HCEC 1CT (cell line): ENCODE measurements at places on chromosomes 16 and 17.

- no peak for DNase-seq
Measured at GRCh38 chr17:34862384-34862783, 98.9 kb downstream of the CCT6B start.

DNA sequence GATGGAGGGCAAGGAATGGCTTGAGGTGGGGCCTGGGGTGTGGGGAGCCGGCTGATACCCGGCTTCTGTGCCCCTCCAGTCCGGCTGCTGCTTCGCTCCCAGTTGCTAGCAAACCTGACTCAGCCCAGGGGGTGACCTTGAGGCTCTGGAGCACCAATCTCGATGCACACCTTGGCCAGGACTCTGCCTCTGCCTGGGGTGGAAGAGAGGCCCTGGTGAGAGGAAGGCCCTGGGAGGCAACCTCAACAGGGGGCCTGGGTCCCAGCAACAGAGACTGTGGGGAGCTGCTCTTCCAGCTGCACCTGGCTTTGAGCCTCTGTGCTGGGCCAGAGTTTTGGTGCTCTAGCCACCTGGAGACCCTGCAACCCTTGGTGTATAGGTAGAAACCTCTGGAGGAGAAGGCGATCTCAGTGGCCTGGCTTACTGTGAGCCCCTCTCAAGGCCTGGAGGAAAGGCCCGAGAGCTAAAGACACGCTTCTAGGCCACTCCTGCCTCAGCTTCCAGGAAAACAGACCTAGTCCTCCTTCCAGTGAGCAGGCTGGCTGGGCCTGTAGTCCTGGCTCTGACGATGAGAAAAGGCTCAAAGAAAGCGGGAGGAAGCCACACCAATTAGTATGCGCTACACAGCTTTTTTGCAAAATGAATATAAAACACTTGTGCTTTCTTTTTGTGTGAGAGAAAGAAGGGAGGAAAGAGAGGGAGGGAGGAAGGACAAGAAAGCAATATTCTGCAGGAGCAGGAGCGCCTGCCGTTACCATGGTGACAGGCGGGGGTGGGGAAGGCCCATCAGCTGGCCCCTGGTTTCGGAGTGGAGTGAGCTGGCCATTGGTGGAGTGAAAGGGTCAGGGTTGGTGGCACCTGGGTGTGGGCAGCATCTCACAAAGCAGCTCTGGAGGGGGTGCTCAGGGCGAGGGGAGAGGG lies 51.0 kb downstream of the VAC14 start:
- DNase-seq, result no peak

DNA sequence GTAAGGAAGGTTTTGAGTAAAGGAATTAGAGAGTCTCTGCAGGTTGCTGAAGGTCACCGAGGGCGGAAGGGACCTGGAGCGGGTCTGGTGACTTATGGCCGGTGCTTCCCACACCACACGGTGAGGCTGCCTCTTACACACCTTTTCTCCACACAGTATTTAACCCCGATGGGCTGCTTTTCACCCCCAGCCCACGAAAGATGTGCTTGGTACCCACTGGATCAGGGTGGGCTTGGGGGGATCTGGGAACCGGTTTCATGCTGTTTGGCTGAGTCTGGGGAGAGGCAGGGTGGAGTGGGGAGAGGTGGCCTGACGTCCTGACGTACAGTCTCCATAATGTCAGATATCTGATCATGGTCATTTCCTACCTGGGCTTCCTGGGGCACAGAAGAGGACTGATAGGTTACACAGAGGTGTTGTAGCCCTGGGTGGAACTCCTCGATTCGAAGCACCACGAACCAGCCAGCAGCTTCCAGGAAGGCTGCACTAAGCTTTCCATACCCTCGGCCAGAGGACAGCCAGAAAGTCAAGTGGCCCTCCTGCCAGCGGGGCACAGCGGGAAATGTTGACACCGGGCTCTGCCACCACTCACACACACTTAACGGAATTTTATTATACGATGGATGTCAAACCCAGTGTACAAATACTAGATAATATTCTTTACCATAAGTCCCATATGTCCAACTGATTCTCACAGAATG lies 34.0 kb downstream of the OR1D5 start:
- no peak for DNase-seq

GRCh38 chr16:86791287-86792035 lies 213.1 kb downstream of the FOXL1 start:
- DNase-seq, result no peak

DNA sequence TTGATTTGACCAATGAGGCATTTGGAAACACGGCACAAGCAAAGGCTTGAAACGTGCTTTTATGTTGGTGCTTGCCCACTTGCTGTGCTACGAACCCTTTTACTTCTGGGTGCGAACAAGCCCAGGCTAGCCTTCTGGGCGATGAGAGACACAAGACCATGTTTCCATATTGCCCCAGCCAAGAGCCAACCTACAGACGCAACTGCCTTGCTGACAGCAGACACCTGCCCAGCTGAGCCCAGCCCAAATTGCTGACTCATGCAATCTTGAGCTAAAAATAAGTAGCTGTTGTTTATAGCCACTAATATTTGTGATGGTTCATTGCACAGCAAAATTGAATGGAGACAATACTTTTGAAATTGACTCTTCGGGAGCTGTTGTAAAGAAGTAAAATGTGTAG lies 464.5 kb downstream of the WWOX start:
- no peak for DNase-seq

DNA sequence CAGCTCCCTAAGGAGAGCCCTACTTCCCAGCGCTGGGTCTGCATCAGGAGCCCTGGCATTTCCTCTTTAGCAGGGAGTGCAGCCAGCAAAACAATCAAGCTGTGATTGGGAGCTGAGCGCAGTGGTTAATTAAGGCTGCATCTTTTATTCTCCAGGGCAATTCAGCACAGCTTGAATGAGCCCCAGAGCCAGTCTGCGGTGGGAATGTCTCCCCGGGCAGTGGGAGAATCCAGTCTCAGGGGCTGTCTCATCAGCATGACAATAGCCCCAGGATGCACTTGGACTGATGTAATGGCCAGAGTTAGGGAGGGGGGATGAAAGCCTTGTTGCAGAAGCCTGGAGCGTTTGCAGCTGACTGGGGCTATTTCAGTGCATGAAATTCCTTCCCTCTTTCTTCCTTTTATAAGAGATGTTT lies 292.6 kb upstream of the SOX9 start:
- no peak for DNase-seq

DNA sequence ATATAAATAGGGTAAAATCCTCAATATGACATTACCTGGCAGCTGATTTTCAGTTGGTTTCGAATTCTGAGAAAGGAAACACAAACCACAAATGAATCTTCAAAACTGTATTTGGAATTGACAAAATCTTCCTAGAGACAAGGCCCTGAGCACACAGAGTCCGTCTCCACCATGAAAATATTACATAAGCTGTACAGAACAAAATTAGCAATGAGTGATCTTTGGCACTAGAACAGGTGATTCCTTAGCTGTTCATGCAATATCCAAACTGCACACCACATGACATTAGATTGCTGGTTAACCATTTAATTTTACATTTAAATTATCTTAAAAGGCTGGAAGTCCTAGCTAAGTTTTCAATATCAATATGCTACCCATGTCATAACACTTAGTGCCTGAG lies 31.7 kb downstream of the GJC1 start:
- no peak for DNase-seq

- DNase-seq, result no peak
Measured at GRCh38 chr17:55889271-55889670, 138.4 kb downstream of the PCTP start.

GRCh38 chr17:82172486-82173160 lies 40.0 kb downstream of the CCDC57 start:
- DNase-seq, result no peak

- no peak for DNase-seq
Measured at GRCh38 chr17:64340557-64340956, 50.1 kb downstream of the PECAM1 start.

GRCh38 chr16:20612551-20613480 lies 36.6 kb upstream of the ACSM2B start:
- DNase-seq, result no peak

GRCh38 chr17:72705905-72706395 lies 386.5 kb downstream of the SLC39A11 start:
- no peak for DNase-seq

GRCh38 chr17:44438636-44439035 lies 49.2 kb upstream of the ITGA2B start:
- DNase-seq, result no peak

DNA sequence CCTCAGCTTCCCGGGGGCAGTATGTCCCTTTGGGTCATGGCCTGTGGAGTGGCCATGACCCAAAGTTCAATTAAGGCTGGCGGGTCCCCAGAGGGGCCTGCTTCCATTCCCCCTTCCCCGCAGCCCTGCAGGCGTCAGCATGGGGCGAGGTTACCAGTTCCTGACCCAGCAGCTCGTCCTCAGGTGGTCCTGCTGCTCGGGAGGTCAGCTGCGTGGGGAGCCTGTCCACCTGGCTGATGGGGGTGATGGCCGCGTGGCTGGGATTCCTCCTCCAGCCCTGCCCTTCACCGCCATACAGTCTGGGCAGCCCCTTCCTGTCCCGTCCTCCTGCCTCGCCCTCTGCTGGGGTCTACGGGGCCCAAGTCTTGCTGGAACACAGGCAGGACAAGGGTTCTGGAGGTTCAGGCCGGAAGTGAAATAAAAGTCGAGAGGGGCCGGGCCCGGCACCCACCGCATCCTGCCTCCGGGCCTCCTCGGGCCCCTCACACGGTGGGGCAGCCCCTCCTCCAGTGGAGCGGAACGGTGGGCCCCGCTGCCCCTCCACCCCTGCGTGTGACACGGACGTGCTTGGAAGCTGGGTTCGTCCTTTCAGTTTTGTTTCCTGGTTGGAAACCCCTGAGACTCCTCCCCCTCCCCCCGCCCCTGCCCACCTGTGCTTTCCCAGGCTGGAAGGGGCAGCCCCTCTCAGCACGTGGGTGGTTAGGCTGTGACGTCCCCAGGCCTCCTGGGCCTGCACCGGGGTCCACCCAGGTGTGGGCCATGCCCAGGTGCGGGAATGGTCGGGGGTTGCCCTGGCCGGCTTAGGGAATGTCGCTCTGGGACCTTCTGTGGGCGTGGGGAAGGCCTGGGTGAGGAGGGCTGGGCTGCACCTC lies 6.8 kb downstream of the UBALD2 start:
- no peak for DNase-seq

DNA sequence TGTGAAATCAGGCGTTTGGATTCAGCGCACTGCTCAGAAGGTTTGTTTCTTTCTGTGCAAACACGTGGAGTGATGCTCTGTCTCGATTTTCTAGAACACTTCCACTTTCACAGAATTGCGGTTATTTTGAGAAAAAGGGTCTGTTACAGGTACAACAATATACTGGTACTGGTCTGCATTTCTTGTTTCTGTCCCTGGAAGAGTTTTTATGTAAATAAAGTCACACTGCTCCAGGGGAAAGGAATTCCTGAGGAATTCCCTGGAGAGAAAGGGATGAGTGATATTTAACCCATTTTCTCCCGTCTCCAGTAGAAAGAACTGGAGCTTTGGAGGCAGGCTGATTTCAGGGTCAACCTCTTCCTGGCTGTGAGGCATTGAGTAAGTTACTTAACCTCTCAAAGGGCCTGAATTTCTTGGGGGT lies 16.2 kb upstream of the RMI2 start:
- peak; percentile 43 for DNase-seq

- DNase-seq, result no peak
Measured at GRCh38 chr16:61195006-61195405, 841.2 kb downstream of the CDH8 start.

GRCh38 chr16:89363621-89364393 lies 126.6 kb downstream of the ANKRD11 start:
- peak; percentile 70 for DNase-seq

GRCh38 chr17:74368341-74369081 lies 1.2 kb downstream of the GPR142 start:
- DNase-seq, result peak; percentile 2
